Inflammatory macrophage treated with lipopolysaccharide for 1 hour (primary cell): ENCODE measurements at places on chromosomes 13 and 19.

- DNase-seq, result no peak
These were observed 3.3 kb downstream of the OR10H1 start for GRCh38 chr19:15812060-15812722.

DNA sequence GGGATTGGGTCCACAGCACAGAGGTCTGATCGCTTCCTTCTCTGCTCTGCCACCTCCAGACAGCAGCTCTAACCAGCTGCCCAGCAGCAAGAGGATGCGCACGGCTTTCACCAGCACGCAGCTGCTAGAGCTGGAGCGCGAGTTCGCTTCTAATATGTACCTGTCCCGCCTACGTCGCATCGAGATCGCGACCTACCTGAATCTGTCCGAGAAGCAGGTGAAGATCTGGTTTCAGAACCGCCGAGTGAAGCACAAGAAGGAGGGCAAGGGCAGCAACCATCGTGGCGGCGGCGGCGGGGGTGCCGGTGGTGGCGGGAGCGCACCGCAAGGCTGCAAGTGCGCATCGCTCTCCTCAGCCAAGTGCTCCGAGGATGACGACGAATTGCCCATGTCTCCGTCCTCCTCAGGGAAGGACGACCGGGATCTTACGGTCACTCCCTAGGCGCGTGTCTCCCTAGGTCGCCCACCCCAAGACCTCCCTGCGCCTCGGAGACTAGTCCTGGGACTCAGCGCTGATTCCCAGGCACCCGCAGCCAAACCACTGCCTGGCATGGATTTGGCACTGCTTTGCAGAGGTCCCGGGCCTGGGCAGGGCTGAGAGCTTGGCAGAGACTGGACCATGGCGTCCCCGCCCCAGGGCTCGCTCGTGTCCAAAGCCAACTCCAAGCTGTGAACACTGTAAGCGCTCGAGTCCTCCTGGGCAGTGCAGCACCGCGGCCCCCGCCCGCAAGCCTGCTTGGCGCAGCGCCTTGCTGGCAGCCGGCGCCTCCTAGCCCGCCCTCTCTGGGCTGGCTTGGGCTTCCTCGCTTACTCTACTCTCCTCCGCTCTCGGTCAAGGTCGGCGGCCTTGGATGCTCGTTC lies 1.5 kb downstream of the GSX1 start:
- DNase-seq, result no peak

- DNase-seq, result no peak
These were observed at the start of gene PPP1R13L for GRCh38 chr19:45404557-45405434. Gene PPP1R13L, minus strand, starts transcription at chr19:45405069. Its CDS starts 6,751 bp downstream, at chr19:45398318.

DNA sequence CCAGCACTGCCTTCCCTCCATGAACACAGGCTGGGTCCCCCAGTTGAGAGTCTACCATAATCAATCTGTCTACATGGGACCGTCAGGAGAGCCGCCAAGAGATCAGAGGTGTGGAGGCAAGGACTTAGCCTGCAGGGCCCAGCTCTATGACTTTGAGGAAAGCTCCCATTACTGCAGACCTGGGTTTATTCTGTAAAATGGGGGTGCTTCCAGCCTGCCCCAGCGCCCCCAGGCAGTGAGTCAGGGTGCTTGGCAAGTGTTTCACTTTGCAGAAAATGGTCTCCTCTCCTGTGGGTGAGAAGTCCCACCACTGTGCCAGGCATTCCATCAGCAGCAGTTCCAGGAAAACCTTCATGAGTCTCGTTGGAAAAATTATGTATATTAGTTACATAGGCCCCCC lies 75.5 kb upstream of the VSTM2B start:
- DNase-seq, result no peak

GRCh38 chr19:39671739-39672363 lies 16.1 kb downstream of the LGALS16 start:
- DNase-seq, result peak; percentile 37

GRCh38 chr13:102718746-102719145 lies 23.9 kb upstream of the METTL21C start:
- DNase-seq, result no peak

DNA sequence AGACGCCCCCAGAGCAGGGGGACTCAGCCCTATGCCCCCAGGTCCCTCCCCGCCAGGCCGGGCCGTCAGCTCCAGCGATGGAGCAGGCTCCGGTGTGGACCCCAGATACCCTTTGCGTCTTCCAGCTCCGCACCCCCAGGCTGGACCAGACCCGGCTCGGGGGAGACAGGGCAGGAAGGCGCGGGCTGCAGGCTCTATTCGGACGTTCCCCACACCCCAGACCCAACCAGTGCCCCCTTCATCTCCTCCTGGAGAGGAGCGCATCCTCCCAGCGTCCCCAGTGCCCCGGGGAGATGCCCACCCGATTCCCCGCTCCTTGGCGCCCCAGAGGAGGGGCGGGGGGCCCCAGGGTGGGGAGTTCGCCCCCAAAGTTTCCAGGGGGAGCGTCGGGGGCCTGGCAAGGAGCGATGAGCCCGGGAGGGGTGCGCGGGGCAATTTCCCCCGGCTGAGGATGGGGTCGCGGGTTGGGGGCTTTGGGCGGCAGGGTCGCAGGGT lies 389 bp downstream of the LINGO3 start:
- no peak for DNase-seq

DNA sequence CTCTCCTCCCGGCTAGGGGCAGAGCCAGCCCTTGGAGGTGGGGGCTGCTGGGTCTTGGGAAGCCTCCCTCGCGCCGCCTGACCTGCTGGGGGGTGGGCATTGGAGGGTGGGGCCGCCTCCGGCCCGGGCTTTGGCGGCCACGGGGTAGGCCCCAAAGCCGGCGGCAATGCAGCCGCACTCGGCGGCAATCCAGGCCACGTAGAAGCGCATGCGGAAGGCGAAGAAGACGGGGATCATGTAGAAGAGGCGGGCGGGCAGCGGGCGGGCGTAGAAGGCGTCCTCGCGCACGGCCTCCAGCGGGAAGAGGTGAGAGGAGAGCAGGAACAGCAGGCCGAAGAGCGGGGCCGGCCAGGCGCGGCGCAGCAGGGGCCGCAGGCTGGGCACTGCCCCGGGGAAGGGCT lies 7.7 kb upstream of the TMC4 start:
- DNase-seq, result no peak

GRCh38 chr19:54523403-54523802 lies 20.8 kb downstream of the LAIR2 start:
- DNase-seq, result peak; percentile 80

DNA sequence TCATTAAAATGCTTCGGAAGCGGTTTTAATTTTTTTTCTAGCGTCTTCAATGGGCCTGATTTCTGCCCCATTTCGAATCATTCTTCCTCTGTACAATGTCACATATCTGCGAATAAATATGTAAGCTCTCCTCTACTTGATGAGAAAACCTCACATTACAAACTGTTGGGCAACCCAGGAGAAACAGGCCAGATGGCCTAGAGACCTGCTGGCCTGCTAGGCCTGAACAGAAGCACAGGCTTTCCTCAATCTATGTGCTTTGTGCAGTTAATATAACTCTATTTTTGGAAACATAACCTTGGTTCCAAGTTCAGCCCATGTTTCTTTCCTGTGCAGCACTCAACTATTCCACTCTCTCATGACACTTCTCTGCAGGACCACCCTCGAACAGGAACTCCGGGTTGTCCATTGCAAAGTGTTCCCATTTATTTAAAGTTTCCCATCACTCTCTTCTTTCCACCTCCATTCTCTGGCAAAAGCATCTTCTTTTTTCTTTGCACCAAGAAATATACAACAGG lies 42.0 kb downstream of the DCLK1 start:
- DNase-seq, result no peak

DNA sequence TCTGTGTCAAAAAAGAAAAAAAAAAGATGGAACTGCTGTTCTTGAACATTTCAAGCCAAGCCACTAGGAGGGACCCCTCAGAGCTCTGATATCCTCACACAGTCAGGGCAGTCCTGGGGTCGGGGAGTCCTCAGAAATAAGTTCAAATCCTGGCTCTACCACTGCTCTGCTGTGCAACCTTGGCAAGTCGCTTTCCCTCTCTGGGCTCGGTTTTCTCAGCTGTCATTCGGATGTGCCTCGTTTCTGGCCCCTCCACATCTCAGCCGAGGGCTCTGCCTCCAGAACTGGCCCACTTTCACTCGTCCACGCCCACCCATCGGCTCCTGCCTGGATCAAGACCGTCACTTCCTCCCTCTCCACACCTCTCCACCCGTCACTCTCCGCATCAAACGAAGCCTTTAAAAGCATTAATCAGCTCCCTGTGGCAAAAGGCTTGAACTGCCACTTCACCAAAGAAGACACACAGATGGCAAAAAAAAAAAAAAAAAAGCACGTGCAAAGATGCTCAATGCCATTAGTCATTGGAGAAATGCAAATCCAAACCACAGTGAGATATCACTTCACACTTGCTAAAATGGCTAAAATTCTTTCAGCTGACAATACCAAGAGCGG lies 7.4 kb upstream of the ZNRF4 start:
- no peak for DNase-seq

GRCh38 chr13:107421951-107422350 lies 793.4 kb downstream of the LIG4 start:
- DNase-seq, result no peak

DNA sequence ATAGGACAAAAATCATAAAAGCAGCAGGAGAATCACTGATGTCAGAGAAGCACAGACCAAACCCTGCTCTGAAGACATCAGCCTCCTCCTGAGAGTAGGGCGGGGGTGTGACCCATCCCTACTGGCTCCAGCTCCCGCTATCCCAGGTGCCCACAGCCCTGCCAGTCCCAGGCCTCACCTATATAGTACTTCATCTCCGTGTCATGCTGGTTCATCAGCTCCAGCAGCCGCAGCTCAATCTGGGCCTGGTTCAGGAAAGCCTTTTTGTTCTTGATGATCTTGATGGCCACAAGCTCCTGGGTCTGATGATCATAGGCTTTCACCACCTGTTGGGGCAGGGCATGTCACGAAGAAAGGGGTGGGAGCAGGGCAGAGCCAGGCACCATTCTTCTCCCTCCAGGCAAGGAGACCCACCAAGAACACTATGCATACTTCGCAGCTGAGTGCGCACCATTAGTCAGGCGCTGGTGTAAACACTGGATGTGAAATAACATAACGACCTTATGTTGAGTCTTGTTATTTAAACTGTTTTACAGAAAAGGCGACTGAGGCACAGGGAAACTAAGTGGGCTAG lies 4.2 kb downstream of the DYRK1B start:
- no peak for DNase-seq

DNA sequence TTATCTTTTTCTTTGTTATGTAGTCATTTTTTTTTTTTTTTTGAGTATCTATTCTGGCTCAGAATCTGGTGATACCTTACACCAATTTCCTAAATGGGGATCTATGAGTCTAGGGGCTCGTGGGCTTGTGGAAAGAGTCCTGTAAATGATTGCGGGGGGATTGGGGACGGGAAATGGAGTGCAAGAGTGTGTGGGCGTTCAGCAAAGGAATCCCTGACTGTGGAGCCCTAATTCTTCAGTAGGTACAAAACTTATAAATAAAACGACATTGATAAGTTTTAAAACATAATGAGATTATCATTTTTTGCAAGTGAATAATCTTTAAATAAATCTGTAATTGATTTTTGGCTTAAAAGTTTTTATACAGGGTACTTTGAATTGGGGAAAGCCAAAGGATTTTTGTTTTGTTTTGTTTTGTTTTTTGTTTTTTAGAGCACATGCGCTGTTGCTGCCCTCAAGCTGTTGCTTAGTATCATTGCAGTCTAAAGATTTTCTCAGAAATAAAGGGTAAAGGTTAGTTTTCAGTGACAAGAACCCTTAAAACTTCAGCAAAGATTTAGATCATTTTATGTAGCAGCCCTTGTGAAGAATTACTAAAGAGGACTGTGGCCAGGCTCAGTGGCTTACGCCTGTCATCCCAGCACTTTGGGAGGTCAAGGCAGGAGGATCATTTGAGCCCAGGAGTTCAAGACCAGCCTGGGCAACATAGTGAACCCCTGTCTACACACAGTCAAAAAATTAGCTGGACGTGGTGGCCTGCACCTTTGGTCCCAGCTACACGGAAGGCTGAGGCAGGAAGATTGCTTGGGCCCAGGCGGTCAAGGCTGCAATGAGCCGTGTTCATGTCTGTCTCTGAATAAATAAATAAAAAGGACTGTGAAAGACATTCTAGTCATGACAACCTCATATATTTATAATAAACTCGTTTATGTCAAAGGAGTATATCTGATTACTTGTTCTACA lies 1.7 kb downstream of the ERCC5 start:
- DNase-seq, result peak; percentile 21

DNA sequence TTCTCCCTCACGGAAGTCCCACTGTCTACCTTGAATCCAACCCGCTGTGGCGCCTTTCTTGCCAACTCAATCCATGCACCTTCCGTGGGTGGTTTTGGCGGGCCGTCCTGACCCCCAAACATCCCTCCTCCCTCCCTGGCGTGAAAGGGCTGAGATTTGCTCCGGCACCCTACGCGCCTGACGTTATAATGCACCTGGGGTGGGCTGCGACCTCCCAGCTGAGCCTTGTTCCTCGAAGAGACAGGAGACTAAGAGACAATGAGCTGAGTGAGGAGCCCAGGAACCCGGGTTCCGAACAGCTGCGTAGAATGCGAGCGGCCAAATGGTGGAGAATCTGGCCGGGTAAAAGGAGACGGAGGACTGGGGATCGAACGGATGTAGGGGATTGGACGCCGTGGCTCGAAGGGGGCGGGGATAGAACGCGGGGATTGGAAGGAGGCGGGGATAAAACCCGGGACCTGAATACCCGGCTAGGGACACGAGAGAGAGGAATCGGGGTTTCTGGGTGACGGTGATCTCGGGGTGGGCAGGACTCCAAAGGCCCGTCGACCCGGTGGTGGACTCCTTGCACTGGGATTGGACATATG lies at the start of gene CPT1C:
TSS of gene CPT1C (plus strand) at position 461 of the 587 bp plus-strand sequence. CDS start 1,137 bp downstream, outside the sequence.
- DNase-seq, result peak; percentile 16

DNA sequence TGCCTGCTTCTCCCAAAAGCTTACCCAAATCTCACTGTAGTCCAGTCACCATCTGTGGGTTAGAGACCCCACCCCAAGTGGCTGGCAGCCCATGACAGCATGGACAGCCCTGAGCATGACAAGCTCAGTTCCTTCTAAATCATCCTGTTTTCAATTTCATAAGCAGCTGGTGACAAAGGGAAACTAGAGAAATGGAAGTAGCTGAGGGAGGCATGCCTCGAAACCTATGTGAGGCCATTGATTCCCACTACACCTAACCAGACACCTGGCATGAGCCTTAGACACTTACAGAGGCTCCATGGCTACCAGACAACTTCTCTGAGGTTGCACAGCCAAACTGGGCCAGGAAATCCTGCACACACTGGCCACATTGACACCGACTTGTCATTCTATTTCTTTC lies 56.2 kb downstream of the ABCC4 start:
- DNase-seq, result peak; percentile 59

DNA sequence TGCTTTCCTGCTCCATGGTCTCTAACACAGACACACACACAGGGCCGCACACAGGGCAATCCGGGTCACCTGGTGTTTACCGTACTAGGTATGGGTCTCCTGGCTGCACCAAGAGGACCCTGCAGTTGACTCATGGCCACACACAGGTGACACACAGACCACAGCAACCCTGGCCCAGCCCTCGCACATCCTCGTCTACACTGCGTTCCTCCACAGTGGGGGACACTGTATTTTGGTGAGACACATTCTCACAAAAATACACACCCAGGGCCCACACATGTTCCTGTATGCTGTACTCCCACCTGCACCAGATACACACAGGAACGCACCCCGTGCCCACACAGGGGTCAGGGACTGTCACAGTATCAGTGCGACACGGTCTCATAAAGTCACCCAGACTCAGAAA lies 12.8 kb downstream of the PDE4A start:
- DNase-seq, result no peak
